Activated T-cell treated with anti-CD3 and anti-CD28 coated beads for 48 hours (primary cell): ENCODE measurements at places on chromosomes 7 and 10.

- no peak for DNase-seq
These were observed 92.4 kb upstream of the LEP start for GRCh38 chr7:128148676-128149075.

DNA sequence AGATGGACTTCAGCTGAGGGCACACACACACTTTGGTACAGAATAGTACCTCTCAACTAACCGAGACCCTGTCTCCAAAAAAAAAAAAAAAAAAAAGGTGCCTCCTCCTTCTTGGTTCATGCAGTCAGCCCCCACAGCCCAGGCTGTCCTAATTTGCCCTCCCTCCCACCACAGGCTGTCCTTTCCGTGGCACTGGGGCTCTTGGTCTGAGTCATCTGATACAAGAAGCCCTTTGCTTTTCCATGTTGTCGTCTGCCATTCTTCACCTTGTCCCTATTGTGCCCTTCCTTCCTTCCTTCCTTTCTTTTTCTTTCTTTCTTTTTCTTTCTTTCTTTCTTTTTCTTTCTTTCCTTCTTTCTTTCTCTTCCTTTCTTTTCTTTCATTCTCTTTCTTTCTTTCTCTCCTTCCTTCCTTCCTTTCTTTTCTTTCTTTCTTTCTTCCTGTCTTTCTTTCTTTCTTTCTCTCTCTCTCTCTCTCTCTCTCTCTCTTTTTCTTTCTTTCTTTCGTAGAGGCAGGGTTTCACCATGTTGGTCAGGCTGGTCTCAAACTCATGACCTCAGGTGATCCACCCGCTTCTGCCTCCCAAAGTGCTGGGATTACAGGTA is 96.0 kb upstream of the IKZF1 start:
- DNase-seq = no peak

GRCh38 chr10:102413806-102414561 is 4.6 kb downstream of the PSD start:
- no peak for DNase-seq

DNA sequence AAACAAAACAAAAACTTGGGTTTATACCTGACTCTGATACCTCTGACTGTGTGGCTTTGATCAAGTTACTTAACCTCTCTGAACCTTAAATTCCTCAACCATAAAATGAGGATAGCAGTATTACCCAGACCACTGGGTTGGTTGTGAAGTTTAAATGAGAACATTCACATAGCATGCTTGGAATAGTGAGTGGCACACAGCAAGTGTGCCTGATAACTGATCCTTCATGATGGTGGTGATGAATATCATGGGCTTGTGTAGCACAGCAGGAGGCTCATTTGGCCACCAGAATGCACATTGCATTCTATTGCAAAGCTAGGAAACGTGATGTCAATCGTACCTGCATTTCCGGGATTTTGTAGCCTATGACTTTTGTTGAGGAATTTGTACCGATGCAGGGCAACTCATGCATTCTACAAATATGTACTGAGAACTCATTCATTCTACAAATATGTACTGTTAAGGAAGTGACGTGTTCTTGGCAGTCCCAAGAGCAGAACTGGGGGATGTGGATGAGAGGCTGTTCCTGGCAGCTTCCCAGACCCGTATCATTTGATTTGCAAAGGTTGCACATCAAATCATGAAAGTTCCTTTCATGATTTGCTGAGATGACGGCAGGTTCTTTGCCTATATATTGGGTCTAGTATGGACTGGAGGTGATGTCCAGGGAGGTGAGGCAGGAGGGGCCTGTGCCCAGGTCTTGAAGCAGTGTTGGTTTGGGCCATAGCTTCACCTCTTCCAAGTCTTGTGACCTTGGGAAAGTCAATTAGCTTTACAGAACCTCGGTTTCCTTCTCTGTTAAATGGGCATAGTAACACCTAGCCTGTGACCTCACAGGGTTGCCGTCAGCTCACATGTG is 94.6 kb upstream of the SMNDC1 start:
- DNase-seq = no peak

GRCh38 chr7:18020138-18020715 is 7.4 kb downstream of the PRPS1L1 start:
- no peak for DNase-seq

DNA sequence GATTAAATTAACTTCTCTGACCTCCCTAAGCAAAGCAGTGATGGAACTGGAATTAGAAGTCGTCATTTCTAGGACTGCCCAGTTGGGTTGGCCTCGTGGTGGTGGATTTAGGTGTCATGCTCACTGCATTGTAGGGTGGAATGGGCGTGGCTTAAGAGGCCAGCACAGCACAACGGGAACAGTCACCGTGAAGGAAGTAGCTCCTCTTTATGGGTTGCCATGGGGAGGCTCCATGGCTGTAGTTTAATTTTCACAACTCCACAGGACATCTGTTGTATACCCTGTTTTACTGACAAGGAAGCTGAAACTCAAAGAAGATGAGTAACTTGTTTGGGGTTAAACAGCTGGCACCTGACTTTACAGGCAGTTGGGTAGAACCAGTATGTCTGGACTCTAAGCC is 208.3 kb downstream of the CELF2 start:
- peak; percentile 53 for DNase-seq

DNA sequence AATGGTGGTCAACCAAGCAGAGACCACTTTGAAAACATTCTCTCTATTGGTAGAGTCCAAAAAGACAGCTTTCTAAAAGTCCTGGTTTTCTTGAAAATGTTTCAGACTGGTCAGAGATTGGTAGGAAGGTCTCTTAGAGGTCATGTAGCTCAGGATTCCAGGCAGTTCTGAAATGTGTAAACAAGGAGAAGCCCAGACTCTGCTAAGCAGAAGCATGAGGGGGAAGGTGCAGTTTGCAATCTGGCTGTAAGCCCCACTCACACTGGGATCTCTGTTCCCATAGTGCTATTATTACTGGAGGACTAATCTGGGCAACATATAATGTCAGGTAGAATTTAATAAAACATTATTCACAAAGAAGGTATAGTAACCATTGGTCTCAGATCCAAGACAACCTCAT is 101.1 kb downstream of the MAGI2 start:
- DNase-seq = no peak
